ENCODE measurements at places on chromosomes 13 and 19. TPM values are rescaled to one million over a fixed set of nuclear protein-coding genes. Genes with fewer than 3 reads are reported as not detected.

GRCh38 chr13:69565334-69565733, 542.3 kb upstream of the ATXN8OS start:
- DNase-seq, result peak; percentile 12

- DNase-seq, result no peak
These were observed 128.2 kb downstream of the TBC1D4 start for GRCh38 chr13:75353781-75354193.

CEACAM8 gene
- total RNA-seq, result not detected

GRCh38 chr19:29245215-29245614, 32.3 kb upstream of the UQCRFS1 start:
- no peak for DNase-seq

DNA sequence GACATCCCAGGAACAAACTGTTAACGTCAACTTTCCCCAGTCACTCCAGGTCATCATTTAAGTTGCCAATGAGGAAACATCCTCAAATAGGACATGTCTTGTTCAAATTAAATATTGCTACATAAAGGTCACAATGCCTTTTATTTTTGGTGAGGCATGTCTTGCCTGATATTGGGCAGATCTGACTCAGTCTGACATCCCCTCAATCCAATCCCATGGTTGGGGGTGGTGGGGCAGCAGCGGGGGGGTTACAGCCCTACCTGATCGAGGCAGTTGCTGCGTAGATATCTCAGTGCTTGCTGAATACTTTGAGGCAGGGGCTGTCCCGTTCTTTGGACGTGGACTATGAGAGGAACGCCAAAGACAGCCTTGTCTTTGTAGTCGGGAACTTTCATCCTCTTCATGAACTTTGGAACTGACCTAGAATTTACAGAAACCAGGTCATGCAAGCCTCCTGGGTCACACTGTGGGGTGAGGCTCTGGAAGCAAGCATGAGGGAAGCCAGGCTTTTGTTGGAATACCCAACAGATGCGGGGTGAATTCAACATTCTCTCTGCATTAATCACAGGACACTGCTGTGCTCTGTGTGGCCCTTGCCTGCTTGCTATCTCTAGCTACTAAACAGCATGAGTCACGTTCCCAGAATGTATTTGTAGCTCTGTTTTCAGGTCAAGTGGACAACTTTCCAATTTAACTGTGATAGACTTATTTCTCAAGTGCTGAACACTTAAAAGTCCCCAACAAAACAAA, 109.8 kb downstream of the KL start:
- no peak for DNase-seq

CDC42EP5 gene
- total RNA-seq, result 1.4 TPM

DNA sequence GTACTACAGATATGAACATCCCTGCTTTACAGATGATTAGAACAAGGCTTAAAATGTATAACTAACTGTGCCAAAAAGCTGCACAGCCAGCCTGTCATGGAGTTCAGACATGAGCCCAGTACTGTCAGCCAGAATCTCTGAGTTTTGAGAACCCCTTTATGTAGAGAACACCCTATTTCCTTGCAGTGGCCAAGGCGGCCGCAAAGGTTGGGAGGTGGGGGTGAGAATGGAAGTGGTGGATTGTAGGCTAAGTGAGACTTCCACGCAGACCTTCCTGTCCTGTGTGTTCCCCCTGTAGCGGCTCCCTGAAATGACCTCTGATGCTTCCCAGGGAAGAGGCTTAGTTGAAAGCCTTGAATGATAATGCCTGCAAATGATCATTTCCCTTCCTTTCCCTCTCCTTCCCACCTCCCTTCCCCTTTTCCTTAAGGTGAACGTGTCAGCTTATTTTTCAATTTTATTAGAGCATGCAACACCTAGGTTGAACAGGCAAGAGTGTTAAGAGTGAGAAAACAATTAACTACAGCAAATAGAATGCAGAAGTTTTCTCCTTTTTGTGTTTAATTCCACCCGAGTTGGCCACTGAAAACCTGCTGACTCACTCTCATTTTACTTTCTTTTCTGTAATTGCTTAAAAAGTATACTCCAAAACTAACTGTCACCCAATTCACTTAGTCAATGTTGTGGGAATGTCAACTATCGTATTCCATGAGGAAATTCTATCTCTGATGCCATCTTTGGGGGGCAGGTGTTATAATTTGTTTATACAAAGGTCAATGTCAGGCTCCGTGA, 167.0 kb upstream of the EDNRB start:
- DNase-seq, result no peak

CYP4F11 gene
- total RNA-seq, result 0.08 TPM

DNA sequence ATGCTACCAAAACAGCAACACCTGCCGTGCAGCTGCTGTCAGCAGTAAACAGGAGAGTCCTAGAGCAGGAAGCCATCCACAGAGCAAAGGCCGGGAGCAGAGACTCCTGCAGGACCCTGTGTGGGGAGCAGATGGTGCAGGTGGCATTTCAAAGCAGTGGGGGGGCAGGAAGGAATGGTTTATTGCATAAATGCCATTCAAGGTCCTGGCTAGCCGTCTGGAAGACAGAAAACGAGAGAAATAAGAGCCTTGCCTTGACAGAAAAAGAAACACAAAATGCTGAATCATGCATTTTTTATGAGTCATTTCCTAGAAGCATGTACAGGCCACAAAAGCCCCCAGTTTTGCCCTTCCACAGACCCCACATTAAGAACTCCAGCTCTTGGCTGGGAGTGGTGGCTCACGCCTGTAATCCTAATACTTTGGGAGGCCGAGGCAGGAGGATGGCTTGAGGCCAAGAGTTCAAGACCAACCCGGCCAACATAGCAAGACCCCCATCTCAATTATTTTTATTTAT, 5.4 kb downstream of the RSPH6A start:
- DNase-seq, result no peak

- DNase-seq, result no peak
These were observed 9.1 kb downstream of the SSBP4 start for GRCh38 chr19:18428173-18428786.

GRCh38 chr13:39484506-39485313, 118.3 kb downstream of the LHFPL6 start:
- DNase-seq, result no peak

DNA sequence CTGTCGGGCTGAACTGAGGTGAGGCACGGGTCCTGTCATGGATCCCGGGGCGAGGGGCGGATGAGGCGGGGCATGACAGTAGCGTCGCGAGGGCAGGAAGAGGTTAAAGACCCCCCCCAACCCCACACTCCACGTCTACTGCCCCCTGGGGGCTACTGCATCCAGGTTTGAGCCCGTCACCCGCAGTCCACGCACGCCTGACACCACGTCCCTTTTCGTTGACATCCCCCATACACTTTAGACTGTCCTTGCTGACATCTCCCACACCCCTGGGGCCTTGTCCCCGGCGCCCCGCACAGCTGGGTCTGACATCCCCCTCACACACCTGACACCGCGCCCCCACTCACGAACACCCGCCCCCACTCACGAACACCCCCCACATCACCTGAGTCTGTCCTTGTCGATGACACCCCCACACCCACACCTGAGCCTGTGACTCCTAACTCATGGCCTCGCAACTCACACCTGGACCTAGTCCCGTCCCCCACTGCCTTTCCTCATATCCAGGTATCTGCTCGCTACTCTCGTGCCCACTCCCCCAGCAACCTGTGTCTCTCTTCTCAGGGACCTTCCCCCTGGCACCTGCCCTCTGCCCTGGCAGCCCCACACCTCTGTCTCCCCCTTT, 416 bp downstream of the SLC25A42 start:
- DNase-seq, result no peak

GRCh38 chr19:9847087-9847671, 12.1 kb downstream of the PIN1 start:
- DNase-seq, result no peak

LTBP4 gene
- total RNA-seq, result 35.9 TPM

ZNF211 gene
- total RNA-seq, result 8.6 TPM

DNA sequence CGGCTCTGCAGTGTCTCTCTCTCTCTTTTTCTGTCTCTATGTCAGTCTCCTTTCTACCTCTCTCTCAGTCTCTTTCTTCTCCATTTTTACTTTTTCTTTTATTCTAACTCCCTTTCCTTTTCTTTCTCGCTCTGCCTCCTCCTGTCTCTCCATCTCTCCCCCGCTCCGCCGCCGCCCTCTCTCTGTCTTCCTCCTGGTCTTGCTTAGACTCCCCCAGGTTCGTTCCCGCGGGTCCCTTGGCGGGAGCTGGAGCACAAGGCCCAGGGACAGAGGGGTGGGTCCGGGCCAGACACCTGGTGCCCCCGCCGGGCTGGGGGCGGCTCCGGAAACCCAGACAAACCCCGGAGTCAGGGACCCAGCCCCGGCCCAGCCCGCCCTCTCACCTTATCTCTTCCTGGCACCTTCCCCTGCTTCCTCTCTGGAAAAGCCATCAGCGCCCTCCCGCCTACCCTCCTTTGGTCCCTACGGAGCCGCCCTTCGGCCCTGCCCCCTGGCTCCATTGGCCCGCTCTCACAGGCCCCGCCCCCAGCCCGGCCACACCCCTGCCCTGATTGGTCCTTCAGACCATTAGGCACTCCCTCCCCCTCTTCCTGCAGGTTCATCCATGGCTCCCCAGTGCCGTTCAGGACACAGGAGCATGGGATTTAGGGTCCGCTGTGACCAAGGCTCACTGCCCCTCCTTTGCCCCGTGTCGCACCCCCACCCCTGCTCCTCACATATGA, 15.4 kb upstream of the NOP53 start:
- DNase-seq, result no peak
